ENCODE measurements at places on chromosomes 5 and 9.

GRCh38 chr5:180020176-180020575 lies 51.4 kb downstream of the RNF130 start:
- H3K4me1 ChIP-seq, result no peaks in the 10 kb centered on the region
- no peak for DNase-seq
- H3K4me3 ChIP-seq, result no peak overlapping the region
- H3K36me3 ChIP-seq, result no peaks in the 10 kb centered on the region
- no peak overlapping the region for H3K27ac ChIP-seq

DNA sequence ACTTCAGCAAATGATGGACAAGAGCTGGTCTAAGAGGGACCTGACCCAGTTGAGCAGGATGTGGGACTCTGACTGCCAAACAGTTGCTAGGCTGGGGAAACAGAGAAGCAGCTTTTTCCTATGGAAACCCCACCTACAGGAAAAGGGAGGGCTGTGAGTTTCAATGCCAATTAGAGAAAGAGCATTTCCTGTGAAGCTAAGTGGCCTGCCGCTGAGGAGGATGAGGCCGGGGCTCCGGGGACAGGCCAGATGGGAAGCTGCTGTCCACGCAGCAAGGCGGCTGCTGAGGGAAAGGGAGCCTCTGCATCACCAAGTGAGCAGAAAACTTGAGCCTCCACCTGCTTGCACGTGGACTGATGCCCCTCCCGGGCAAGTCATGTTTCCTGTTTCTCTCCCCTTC lies at the start of gene PCDH12:
Gene PCDH12, minus strand, starts transcription at position 90 of the 400 bp plus-strand sequence. CDS start 351 bp downstream, outside the sequence.
- H3K4me3 ChIP-seq, result peak within 1 kb of the TSS; percentile 49
- H3K36me3 ChIP-seq, result no peaks in the 10 kb centered on the region
- no peaks in the 10 kb centered on the region for H3K27me3 ChIP-seq
- peaks cover 10% of the 10 kb centered on the region for H3K4me1 ChIP-seq
- peak; percentile 80 for DNase-seq

GRCh38 chr9:8401961-8402705 lies 602.6 kb upstream of the DMAC1 start:
- H3K27ac ChIP-seq, result no peak overlapping the region
- no peak for DNase-seq
- no peaks in the 10 kb centered on the region for H3K27me3 ChIP-seq
- H3K36me3 ChIP-seq, result no peaks in the 10 kb centered on the region
- H3K4me1 ChIP-seq, result no peaks in the 10 kb centered on the region

- H3K36me3 ChIP-seq, result no peaks in the 10 kb centered on the region
- H3K4me3 ChIP-seq, result no peak overlapping the region
- H3K27me3 ChIP-seq, result no peaks in the 10 kb centered on the region
- DNase-seq, result no peak
- H3K4me1 ChIP-seq, result no peaks in the 10 kb centered on the region
Measured at GRCh38 chr5:178288401-178289368, 56.1 kb upstream of the PHYKPL start.

DNA sequence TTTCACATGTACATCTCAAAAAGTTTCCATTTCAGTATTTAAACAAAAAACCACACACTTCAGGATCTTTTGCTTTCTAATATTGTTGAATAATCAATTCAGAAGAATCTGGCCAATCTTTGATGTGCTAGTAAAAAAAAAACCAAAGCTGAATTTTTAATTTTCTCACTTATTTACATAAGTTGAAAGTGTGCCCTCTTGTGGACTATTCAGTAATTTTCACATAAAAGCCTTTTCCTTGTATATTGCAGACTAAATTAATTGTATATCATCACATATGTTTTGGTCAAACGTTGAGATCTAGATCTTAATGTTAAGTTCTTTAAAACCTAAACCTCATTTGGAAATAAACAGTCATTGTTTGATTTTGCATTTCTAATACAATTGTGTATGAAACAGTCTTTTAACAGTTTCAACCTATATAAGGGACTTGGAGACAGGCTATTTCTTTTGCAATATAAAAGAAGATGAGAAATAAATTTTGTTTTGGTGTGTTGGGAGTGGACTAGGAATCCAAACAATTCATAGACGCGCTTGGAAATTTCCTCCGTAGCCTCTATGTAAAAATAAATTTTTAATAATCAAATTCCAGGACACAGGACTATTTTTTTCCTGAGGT lies 68.1 kb downstream of the NIPBL start:
- DNase-seq, result no peak
- no peaks in the 10 kb centered on the region for H3K36me3 ChIP-seq
- H3K4me3 ChIP-seq, result no peak overlapping the region
- H3K4me1 ChIP-seq, result no peaks in the 10 kb centered on the region

- H3K27me3 ChIP-seq, result no peaks in the 10 kb centered on the region
- H3K4me3 ChIP-seq, result no peak overlapping the region
- peaks cover 9% of the 10 kb centered on the region for H3K4me1 ChIP-seq
- peaks cover 84% of the 10 kb centered on the region for H3K36me3 ChIP-seq
- H3K27ac ChIP-seq, result no peak overlapping the region
Measured at GRCh38 chr9:121773286-121773953, 122.0 kb downstream of the DAB2IP start.

DNA sequence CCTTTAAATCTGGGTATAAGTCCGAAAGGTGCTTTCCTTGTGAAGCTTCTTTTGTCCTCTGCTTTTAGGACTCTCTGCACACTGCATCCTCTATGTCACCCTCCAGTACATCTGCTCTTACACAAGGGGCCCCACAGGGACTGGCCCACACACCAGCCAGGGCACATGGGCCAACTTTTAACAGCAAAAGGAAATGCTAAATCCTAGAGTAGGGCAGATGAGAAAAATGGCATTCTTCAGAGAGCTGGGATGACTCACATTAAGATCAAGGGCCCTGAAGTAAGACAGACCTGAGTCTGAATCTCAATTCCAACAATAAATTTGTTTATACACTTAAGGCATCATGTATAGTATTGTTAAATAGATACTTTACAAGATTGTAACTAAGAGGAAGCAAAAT lies 40.3 kb upstream of the CDKN2B start:
- H3K27me3 ChIP-seq, result no peaks in the 10 kb centered on the region
- H3K36me3 ChIP-seq, result no peaks in the 10 kb centered on the region
- no peaks in the 10 kb centered on the region for H3K4me1 ChIP-seq

DNA sequence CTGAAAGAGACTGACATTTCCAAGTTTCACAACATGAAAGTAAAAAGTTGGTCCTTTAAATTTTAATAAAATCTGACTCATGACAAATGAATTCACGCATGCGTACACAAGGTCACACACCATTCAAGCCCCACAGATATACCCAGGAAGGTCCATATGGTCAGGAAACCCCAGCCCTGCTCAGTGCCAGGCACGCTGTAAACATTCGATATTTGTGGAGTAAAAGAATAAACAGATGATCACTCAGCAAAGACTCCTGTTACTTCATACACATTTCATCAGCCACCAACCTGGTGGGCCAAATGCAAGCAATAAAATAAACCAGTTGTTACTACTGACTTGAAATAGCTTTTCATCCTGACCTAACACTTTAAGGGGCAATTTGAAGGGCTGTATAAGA lies 158.0 kb upstream of the RETREG1 start:
- H3K4me1 ChIP-seq, result peaks cover 5% of the 10 kb centered on the region
- no peak for DNase-seq
- H3K27ac ChIP-seq, result no peak overlapping the region
- no peaks in the 10 kb centered on the region for H3K36me3 ChIP-seq

- peaks cover 3% of the 10 kb centered on the region for H3K36me3 ChIP-seq
- no peak overlapping the region for H3K4me3 ChIP-seq
- H3K4me1 ChIP-seq, result peaks cover 34% of the 10 kb centered on the region
- no peaks in the 10 kb centered on the region for H3K27me3 ChIP-seq
- DNase-seq, result no peak
Measured at GRCh38 chr9:109411798-109412352, 86.2 kb downstream of the PTPN3 start.

- no peak for DNase-seq
- H3K36me3 ChIP-seq, result no peaks in the 10 kb centered on the region
- no peaks in the 10 kb centered on the region for H3K4me1 ChIP-seq
- H3K27me3 ChIP-seq, result no peaks in the 10 kb centered on the region
- no peak overlapping the region for H3K27ac ChIP-seq
Measured at GRCh38 chr9:116733010-116733641, 46.0 kb downstream of the TRIM32 start.

DNA sequence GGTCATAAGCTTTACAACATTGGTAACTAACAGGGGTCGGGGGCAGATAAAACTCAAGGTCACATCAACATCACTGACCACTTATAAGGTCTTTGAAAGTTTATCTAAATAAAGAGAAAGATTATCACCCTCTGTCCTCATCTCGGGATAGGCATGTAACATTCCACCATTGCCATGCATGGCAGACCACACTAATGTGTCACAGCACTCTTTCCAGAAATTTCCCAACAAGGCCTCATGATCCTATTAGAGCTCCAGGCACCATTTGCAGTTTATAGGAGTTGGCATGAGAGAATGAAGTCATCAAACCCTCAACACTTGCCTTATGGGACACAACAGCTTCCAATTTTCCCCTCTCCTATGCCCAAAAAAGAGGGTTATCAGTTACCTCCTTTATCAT lies 31.9 kb upstream of the ZNF622 start:
- no peak for DNase-seq
- H3K27ac ChIP-seq, result no peak overlapping the region
- no peak overlapping the region for H3K4me3 ChIP-seq
- H3K36me3 ChIP-seq, result no peaks in the 10 kb centered on the region
- H3K4me1 ChIP-seq, result peaks cover 17% of the 10 kb centered on the region

DNA sequence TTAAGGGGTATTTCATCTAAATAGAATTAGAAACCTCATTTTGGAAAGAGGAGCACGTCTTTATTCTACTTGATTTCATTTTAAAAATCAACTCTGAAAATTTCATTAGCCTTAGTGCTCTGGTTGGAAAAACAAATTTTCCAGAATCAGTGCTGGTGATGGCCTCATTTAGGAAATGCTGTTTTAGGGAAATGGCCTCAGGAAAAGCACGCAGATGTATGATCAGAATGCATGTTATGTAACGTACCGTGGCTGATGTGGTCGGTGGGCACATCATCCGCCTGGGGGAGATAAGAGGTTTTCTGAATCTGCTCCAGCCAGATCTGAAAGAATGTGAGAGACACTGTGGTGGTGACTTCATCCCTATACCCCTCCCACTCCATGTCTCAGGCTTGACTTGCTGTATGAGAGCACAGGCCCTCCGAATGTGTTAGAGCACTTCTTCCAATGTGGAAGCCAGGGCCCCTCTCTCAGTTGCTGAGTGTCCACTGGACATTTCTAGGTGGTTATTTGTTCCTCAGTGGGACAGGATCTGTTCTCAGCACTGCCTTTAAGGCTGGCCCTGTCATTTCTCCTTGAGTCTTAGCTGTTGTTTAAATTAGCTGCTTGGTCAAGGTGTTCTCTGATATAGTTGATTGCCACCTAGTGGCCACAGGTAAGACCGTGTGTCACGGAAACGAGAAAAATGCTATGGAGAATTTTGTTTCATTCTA lies 96.5 kb downstream of the ARHGAP26 start:
- H3K4me3 ChIP-seq, result no peak overlapping the region
- DNase-seq, result no peak
- H3K27me3 ChIP-seq, result no peaks in the 10 kb centered on the region
- H3K27ac ChIP-seq, result peak overlapping the region; percentile 35

GRCh38 chr5:109413458-109413857 lies 3.7 kb upstream of the PJA2 start:
- no peaks in the 10 kb centered on the region for H3K27me3 ChIP-seq
- no peaks in the 10 kb centered on the region for H3K36me3 ChIP-seq
- H3K4me1 ChIP-seq, result peaks cover 19% of the 10 kb centered on the region
- no peak for DNase-seq
- peak overlapping the region; percentile 50 for H3K27ac ChIP-seq

DNA sequence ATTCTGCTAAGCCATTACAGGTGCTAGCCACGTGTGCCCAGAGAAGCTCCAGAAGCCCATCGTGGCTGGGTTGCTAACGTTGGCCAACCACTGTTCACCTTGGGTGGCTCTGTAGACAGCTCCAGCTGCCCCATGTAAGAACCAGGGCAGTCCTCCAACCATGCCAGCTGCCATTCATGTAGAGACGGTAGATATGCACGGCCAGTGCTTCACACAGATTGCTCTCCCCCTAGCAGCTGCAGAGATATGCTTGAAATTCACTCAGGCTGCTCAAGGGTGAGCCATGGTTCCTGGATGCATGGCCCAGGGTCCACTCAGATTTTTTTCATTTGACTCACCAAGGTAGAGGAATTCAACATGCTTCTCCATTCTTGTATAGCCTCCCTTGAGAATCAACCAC lies 31.0 kb downstream of the GADD45G start:
- H3K27ac ChIP-seq, result no peak overlapping the region
- DNase-seq, result no peak
- no peak overlapping the region for H3K4me3 ChIP-seq
- H3K36me3 ChIP-seq, result no peaks in the 10 kb centered on the region
- H3K4me1 ChIP-seq, result peaks cover 31% of the 10 kb centered on the region

GRCh38 chr5:167725264-167725663 lies 566.2 kb upstream of the WWC1 start:
- no peaks in the 10 kb centered on the region for H3K36me3 ChIP-seq
- no peak overlapping the region for H3K27ac ChIP-seq
- no peak for DNase-seq
- H3K4me1 ChIP-seq, result no peaks in the 10 kb centered on the region

- peaks cover 72% of the 10 kb centered on the region for H3K4me1 ChIP-seq
- no peak overlapping the region for H3K27ac ChIP-seq
- no peak overlapping the region for H3K4me3 ChIP-seq
- H3K27me3 ChIP-seq, result no peaks in the 10 kb centered on the region
- no peak for DNase-seq
Measured at GRCh38 chr5:142794537-142794936, 24.4 kb downstream of the ARHGAP26 start.

DNA sequence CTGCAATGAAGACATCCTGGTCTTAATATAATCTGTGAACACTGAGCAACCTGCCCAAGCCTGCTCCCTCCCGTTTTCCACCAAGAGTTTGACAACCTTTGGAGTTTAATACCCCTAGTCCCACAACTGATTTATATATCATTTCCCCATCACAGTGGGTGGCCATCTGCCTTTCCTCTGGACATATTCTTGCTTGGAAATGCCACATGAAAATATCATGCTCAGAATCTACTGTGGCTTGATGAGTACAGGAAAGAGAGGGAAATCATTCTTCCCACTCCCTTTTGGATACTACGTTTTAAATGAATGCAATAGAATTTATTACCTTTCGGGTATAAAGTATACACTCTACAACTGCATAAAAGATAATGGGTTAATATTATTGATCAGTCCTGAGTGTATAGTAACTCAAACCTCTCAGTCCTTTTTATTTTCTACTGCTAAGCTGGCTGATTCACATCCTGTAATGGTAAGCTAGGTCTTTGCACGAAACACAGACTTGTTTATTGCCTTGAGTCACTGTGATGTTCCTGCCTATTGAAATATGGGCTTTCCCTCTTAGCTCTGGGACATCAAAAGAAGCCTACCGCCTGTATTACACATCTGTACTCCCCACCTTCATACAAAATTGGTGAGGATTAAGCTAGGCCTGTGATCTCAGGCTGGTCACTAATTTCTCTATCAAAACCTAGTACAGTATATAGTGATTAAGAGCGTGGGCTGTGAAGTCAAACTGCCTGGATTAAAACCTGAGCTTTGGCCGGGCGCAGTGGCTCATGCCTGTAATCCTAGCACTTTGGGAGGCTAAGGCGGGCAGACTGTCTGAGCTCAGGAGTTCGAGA lies 67.6 kb upstream of the NR5A1 start:
- no peaks in the 10 kb centered on the region for H3K36me3 ChIP-seq
- no peak overlapping the region for H3K4me3 ChIP-seq

- no peak for DNase-seq
- peak overlapping the region; percentile 88 for H3K27ac ChIP-seq
- H3K4me3 ChIP-seq, result no peak overlapping the region
Measured at GRCh38 chr5:143065996-143066522, 295.9 kb downstream of the ARHGAP26 start.

Measured in heart left ventricle (tissue), 16 donors.